T-helper 17 cell (primary cell): ENCODE measurements at places on chromosomes 4 and X. TPM values are rescaled to one million over a fixed set of nuclear protein-coding genes. Genes with fewer than 3 reads are reported as not detected.

DNA sequence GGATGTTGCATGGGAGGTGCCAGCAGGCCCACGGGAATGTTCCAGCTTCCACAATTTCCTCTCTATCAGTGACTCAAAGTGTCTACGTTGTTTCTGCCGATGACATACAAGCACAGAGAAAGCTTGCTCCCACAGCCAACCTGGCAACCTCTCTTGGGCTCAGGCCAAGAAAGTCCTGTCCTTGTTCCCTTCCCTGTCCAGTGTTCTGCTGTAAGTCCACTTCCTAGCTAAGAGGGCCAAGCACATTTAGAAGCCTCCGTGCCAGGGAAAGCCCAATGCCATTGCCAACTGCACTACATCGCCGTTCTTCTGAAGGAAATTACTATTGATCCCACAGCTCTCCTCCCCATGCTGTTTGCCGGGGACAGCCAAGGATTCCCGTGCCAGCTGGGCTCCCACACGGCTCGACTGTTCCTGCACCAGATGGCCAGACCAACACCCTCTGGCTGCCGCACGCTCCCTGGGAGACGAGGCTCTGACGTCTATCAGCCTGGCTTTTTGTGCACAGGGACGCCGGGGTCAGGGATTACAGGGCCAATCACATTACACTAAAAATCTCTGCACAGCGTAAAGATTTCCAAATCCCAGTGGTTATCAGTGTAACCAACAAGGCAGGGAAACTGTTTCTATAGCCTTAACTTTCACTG is 284.0 kb downstream of the BCOR start:
- no peak for DNase-seq

- no peak for DNase-seq
These were observed 102.0 kb upstream of the GATB start for GRCh38 chr4:151862766-151863165.

DNA sequence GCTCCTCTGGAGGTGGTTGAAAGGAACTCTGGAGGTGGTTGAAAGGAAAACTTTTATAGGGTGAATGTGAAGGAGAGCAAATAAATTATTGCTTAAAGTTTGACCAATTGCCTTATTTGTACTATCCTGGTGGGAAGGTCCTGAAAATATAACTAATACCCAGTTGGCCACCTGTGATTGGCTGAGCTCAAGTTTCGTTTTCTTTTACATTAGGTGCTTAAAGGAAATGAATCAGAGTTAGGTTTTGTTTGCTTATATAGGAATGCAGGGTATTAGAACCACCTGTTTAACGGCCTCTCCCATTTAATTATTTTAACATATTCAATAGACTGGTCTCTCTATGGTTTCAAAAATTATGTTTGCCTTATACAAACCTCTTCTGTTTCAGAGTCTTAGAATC is 497.6 kb downstream of the PRR32 start:
- DNase-seq = no peak

- DNase-seq = no peak
These were observed 22.0 kb upstream of the STK26 start for GRCh38 chrX:132001127-132001526.

DNA sequence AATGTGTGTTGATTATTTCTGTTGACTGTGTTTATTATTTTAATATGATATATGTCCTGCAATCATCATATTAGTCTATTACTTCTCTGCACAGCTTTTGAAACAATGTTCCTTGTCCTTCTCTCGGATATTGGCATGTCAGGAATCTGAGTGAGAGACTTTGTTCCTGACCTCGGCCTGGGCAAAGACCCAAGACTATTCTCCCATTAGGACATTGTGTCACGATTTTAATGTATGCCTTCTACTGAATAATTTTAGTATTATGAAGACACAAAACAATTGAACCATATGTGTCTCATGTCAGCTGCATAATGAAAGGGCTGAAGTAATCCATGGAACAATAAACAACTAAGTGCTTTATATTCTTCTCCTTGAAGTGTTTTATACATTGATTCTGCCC is 580.8 kb upstream of the TENM3 start:
- DNase-seq = no peak

DNA sequence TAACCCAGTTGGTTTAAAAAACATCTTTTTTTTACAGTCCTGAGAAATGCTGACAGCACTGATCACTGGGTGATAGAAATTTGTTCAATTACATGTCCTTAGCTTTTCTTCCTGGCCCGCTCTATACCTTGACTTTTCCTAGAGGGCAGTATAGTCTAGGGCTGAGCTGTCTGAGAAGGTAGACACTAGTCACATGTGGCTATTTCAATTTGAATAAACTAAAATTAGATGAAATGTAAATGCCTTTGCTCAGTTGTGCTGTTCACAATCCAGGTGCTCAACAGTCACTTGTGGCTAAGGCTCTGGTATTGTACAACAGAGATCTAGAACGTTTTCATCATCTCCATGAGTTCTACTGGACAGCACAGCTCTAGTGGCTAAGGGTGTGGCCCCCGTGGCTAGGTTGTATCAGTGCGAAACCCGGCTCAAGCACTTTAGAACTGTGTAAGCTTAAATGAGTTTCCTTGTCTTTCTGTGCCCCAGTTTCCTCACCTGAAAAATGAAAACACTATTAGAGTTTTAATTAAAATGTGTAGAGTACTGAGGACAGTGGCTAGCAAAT is 111.6 kb upstream of the WDR17 start:
- no peak for DNase-seq

The OTOP1 gene
- not detected for total RNA-seq
